ENCODE measurements at places on chromosomes 4 and X.

DNA sequence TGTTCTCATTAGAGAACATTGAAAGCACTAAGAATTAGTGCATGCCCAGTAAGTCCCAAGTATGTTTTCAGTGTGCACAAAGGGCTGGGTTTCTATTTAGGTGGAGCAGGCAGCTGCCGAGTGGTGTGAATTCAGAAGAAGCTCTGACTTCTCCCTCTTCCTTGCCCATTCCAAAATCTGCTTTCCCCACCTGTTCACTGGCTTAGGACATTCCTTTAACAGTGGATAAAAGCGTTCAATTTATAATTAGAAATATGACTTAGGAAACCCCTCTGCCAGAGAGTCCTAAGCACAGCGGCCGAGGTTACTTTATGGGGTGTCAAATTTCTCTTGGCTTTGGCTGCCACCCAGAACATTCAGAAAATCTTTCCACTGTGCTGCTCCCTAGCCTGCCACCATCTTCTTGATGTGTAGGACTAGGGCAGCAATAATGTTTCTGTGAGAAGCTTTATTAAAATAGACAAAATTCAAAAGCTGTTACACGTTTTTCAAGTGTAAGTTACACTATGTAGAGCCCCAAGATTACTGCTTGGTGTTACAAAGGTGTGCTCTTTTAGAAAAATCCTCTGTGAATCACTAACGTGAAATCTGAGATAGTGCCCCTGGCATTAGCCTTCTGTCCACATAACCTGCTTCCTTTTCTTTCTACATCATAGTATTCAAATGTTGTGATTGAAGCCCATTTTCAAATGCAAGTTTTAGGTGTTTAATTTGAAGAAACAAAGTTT, 191.6 kb upstream of the ANKRD50 start:
- peak; percentile 7 for DNase-seq

DNA sequence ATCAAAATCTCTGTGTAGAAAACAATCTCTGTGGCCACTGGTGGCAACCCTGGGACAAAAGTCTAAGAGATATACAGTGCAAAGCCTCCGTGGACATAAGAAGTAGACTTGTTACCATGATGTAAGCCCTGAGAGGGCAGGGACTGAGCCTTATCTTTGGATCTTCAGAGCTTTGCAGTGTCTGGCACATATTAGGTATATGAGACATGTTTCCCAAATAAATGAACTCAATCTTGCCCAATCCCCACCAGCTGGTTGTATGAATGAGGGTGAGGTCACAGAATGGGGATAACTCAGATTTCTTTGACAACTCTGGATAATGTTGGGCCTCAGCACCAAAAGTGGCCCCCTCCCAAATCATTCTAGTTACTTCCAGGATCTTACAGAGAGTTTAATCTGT, 511.4 kb upstream of the DIPK2B start:
- no peak for DNase-seq

DNA sequence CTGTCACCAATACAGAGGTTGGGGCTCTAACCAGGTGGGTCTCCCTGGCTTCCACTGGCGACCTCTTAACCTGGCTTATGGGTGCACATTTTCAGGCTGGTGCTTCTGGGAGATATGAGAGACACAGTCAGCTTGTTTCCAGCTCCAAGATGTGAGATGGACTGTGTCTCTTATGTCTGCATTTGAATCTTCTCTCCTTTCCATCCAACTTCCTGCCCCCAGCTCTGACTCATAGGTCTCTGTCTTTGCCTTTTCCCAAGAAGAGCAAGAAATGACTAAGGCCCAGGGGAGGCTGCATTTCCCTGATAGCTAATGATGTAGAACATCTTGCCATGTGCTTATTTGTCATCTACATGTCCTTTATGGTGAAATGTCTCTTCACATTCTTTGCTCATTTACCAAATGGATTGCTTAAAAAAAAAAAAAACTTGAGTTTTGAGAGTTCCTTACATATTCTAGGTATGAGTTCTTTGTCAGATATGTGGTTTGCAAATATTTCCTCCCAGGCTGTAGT, 3.2 kb upstream of the UXT start:
- DNase-seq = no peak

GRCh38 chr4:98935633-98936032, 6.7 kb upstream of the EIF4E start:
- no peak for DNase-seq

DNA sequence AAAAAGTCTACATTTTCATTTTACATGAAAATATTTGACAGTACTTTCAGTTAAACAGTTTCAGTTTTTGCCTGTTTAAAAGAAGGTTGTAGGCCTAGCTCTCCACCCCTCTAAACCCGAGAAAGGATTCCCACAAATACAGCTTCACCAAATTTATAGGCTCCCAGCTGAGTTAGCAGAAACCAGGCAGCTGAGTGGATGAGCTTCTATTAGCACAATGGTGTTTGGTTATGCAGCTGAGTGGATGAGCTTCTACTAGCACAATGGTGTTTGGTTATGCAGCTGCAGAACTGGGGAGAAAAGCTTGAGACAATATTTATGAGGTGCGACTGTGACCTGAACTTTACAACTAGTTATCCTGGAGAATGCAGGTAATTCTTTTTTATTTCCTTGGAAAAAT, 36.6 kb upstream of the PAQR3 start:
- DNase-seq = peak; percentile 38

DNA sequence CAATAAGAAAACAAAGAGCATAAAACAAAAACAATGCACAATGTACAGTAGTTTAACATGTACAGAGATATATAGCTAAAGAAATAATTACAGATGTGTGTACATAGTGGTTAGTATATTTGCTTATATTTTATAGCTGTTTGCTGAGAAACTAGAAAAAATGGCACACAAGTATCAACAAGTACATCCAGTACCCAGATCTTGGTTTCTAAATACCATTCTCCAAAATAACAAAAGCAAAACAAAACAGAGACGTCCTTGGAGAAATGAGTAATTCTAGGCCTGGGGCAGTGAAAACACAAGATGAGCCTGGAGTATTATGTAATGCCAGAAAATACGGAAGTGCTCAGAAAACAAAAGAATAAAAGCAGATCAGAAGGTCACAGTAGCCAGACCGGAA, 189.6 kb downstream of the TMEM47 start:
- no peak for DNase-seq

GRCh38 chr4:93828995-93829819, 654 bp downstream of the ATOH1 start:
- no peak for DNase-seq

GRCh38 chrX:6708676-6709380, 173.9 kb upstream of the VCX3A start:
- no peak for DNase-seq

DNA sequence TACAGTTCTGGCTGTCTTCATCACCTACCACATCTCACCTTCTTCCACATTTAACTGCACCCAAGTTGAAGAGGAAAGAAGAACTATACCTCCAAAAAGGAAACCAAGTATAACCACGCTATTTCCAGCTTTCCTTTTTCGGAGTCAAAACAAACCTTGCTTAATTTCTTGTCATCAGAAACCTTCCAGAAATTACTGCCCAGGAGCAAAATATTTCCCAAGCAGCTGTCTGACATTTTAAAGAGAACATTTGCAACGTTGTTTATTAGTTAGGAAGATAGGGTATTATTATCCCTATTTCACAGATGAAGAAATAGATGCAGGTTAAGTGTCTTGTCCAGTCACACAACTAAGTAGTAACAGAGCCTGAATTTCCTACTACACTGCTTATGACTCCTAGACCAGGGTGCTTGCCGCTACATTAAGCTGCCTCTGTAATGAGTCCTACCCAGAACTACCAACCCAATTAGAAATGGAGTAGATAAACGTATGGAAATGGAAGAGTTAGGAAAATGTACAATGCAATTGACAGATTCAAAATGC, 2.2 kb upstream of the ACSL4 start:
- no peak for DNase-seq

DNA sequence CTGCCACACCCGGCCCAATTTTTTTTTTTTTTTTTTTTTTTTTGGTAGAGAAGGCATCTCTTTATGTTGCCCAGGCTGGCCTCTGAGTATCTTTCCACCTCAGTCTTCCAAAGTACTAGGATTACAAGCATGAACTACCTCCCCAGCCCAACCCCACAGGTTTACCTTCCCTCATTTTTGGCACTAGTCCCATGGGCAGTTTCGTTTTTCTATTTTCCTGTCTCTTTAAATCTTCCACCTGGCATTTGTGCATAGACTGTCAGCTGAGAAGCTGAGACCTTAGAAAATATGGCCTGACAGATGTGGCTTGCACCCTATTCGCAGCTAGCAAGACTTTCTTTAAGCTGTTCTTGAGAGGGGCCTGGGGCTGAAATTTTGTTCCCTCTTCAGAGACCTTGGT, 27.9 kb downstream of the TNIP2 start:
- no peak for DNase-seq

DNA sequence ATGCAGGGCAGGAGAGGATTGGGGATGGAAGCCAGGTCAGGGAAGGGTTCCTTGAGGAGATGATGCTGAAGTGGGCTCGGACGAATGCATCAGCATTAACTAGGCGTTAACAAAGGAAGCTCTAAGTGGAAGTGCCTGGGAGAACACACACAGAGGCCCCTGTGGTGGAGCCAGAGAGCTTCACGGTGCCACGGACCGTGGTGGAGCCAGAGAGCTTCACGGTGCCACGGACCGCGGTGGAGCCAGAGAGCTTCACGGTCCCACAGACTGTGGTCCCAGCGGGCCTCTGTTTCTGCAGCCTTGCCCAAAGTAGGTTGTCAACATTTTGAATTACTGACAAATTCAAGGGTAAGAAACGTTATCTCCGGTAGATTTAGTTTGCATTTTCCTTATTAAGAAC, 48.3 kb downstream of the TRIML2 start:
- DNase-seq = no peak

DNA sequence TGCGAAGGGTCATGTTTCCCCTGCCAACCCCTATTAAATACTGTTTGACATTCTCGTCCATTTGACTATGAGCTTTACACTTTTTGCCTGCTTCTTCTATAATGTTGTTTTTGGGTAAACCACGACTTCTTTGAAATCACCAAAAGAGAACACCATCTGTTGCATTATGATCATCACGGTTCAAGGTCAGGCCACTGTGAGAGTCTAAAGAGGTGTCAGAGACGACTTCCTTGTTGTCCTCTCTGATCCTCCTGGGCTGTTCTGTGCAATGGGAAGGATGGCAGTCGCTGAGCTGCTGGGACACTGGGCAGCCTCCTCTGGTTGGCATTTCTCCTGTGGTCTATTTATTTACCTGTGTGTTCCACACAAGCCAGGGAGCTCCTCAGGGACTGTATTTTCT, 137.5 kb downstream of the RASL11B start:
- DNase-seq = no peak
